Esophagus muscularis mucosa (tissue), 4 donors: ENCODE measurements at places on chromosomes 2 and 18. TPM values are rescaled to one million over a fixed set of nuclear protein-coding genes. Genes with fewer than 3 reads are reported as not detected.

GRCh38 chr2:189500456-189501160, 59.3 kb downstream of the WDR75 start:
- no peak overlapping the region for H3K27ac ChIP-seq
- DNase-seq, result no peak
- H3K27me3 ChIP-seq, result no peaks in the 10 kb centered on the region
- H3K4me1 ChIP-seq, result no peaks in the 10 kb centered on the region
- no peaks in the 10 kb centered on the region for H3K36me3 ChIP-seq

Gene GPAT2
- total RNA-seq, result 10.0 TPM

DNA sequence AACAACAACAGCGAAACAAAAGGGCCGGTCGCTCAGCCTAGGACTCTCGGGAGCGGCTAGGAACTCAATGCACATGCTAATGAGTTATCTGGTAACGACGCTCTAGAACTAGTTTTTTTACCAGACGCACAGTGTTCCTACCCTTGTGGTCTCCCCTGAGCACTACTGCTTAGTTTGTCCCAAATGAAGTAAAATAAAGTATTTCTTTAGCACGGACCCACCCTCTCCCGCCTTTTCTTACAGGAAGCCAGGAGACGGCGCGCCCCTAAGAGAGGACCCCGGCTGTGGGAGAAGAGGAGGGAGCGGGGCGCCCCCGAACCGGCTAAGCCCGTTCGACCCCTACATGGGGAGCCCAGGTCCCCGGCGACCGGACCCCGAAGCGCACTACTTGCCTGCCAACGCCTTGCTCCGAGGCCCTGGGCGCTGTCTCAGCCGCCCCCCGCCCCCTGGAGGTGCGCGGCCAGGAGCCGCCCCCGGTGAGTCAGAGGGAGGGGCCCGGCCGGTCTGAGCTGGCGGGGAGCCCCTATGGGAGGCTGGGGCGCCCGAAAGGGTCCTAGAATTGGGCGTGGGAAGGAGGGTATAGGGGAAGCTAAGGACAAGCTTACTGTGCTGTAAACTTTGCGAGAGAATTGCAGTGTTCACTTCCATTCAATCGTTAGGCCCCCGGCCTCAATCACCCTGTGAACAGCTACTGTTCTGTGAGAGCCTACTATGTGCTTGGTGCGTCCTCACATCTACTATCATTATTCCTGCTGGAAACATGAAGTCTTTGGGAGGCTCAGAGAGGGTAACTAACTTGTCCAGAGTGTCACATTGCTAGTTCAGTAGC, 3.6 kb upstream of the CAPG start:
- H3K36me3 ChIP-seq, result no peaks in the 10 kb centered on the region
- peak overlapping the region; percentile 57 for H3K27ac ChIP-seq
- peak overlapping the region; percentile 65 for H3K4me3 ChIP-seq
- H3K4me1 ChIP-seq, result peaks cover 42% of the 10 kb centered on the region
- H3K27me3 ChIP-seq, result no peaks in the 10 kb centered on the region
- DNase-seq, result no peak

- H3K27ac ChIP-seq, result peak overlapping the region; percentile 2
- no peaks in the 10 kb centered on the region for H3K27me3 ChIP-seq
- no peak overlapping the region for H3K4me3 ChIP-seq
Measured at GRCh38 chr2:215839309-215839708, 174.0 kb downstream of the MREG start.

GRCh38 chr2:16747257-16747656, 81.6 kb upstream of the CYRIA start:
- no peaks in the 10 kb centered on the region for H3K27me3 ChIP-seq
- H3K36me3 ChIP-seq, result no peaks in the 10 kb centered on the region
- no peak for DNase-seq
- no peak overlapping the region for H3K27ac ChIP-seq
- no peaks in the 10 kb centered on the region for H3K4me1 ChIP-seq

Gene HMSD
- not detected for total RNA-seq

Gene ALPP
- total RNA-seq, result not detected

DNA sequence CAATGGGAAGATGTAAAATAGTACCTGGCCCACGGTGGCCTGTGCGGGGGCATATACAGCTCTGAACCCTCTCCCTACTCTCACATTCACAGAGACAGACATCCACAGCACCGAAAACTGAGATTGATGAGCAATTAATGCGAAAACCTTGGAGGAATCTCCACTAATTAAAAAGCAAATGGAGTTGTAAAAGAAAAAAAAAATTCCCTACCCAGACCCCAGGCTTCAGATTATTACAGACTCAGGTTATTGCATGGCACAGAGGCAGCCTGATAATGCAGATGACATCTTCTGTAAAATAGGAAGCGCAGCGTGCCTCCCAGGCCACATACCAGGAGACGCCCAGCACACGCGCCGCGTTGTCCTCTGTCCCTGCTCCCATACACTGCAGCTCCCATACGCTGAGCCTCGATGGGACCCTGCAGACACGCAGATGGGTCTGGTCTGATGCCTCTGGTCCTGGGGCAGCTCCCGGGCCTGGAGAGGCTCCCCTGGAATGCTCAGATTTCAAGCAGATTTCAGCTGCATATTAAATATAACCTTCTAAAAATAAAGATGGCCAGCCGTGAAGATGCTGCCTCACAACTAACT, 496.1 kb upstream of the MYT1L start:
- H3K36me3 ChIP-seq, result no peaks in the 10 kb centered on the region
- H3K4me1 ChIP-seq, result no peaks in the 10 kb centered on the region
- H3K27ac ChIP-seq, result no peak overlapping the region
- no peak for DNase-seq
- no peaks in the 10 kb centered on the region for H3K27me3 ChIP-seq

DNA sequence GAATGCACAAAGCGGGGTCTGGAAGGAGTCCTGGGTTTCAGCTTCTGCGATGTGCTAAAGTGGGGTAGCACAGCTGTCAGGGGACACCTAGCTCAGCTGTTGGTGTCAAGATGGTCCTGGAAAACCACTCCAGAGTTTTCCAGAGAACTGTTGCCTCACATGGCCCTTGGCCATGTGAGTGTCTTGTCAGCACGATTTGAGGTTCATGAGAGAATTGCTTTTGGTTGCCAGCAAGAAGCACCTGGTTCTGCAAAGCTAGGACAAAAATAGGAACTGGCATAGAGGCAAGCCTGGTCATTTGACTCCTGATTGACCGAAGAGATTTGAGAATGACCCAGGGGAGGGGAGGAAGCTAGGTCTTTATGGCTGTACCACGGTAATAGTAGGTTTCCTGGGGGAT, 50.4 kb upstream of the CTLA4 start:
- no peak overlapping the region for H3K4me3 ChIP-seq
- DNase-seq, result peak; percentile 62
- H3K27me3 ChIP-seq, result no peaks in the 10 kb centered on the region
- H3K4me1 ChIP-seq, result peaks cover 6% of the 10 kb centered on the region
- H3K36me3 ChIP-seq, result no peaks in the 10 kb centered on the region
- no peak overlapping the region for H3K27ac ChIP-seq

DNA sequence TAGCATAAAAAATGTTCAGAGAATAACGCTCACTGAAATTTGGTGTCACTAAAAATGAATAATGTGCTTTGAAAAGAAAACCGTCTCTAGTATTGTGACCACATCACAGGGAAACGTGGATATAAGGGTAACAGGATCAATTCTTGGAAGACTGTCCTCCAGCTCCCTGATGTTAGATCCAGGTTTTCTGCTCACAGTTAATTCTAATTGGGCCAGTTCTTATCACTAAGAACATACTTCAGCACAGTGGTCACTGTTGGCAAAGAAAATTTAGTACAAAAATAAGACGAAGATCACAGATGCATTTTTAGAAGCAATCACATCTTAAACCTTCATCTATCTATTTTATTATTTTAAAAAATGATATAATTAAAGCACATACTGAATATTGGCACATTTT, 57.0 kb upstream of the CD226 start:
- peaks cover 16% of the 10 kb centered on the region for H3K4me1 ChIP-seq
- no peak for DNase-seq

DNA sequence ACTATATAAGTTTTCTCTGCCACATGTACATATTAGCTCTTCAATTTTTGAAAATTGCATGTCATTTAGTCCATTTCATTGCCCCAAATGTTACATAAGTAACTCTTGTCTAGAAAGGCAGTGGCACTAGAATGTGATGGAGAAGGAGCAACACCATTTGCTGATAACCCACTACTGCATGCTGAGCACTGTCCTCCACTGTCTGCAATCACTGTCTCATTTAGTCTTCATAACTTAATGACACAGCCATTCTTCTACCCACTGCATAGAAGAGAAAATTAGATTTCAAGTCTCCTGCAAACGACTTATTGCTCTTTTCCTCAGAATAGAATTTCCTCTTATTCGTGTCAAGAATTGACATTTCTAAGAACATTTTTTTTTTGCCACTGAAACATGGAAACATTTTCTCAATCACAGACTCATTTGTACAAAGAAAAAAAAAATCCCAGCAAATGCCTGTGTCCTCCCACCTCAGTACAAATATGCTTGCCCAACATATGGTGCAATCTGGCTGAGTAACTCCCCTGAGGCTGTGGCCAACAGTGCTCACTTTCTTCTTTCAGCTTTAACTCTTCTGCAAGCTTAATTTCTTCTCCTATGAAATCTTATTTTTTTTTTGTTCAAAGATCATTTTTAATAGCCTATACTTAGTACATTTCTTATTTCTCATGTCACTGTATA, 768.6 kb upstream of the HS6ST1 start:
- H3K27ac ChIP-seq, result no peak overlapping the region
- H3K4me3 ChIP-seq, result no peak overlapping the region
- no peaks in the 10 kb centered on the region for H3K4me1 ChIP-seq
- H3K36me3 ChIP-seq, result no peaks in the 10 kb centered on the region
- DNase-seq, result no peak
- no peaks in the 10 kb centered on the region for H3K27me3 ChIP-seq

GRCh38 chr2:132632000-132632649, 37.9 kb downstream of the LYPD1 start:
- peaks cover 28% of the 10 kb centered on the region for H3K4me1 ChIP-seq
- H3K27me3 ChIP-seq, result no peaks in the 10 kb centered on the region
- DNase-seq, result no peak
- peak overlapping the region; percentile 12 for H3K27ac ChIP-seq
- no peaks in the 10 kb centered on the region for H3K36me3 ChIP-seq

DNA sequence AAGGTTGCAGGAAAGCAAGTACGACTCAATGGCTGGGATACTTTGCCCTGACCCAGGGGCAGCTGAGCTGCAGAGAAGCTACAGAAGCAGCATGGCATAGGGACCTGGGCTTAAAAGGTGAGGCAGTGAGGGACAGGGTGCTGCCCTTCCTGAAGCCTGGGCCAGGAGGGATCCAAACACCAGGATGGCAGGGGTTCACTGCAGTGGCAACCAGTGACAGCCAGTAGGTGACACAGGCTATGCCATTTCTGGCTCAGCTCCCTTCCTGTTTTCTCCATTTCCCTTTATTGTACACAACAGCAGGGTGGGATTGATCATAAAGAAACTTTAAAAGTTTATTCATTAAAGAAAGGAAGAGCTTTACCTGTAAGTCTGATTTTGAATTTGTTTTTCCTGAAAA, 48.8 kb downstream of the CABYR start:
- DNase-seq, result no peak
- H3K36me3 ChIP-seq, result peaks cover 11% of the 10 kb centered on the region
- H3K27ac ChIP-seq, result no peak overlapping the region
- H3K27me3 ChIP-seq, result no peaks in the 10 kb centered on the region

Gene ARHGEF33
- total RNA-seq, result 0.92 TPM

Gene FAHD2A
- total RNA-seq, result 20.0 TPM

Gene ORMDL1
- 28.6 TPM for total RNA-seq

Gene PLCL1
- 67.3 TPM for total RNA-seq

Gene LIMS4
- 2.7 TPM for total RNA-seq
